Hematopoietic multipotent progenitor cell treated with erythropoietin and hydrocortisone succinate and interleukin-3 and kit ligand, for 15 days (in vitro differentiated cells): ENCODE measurements at places on chromosomes 6 and 20.

DNA sequence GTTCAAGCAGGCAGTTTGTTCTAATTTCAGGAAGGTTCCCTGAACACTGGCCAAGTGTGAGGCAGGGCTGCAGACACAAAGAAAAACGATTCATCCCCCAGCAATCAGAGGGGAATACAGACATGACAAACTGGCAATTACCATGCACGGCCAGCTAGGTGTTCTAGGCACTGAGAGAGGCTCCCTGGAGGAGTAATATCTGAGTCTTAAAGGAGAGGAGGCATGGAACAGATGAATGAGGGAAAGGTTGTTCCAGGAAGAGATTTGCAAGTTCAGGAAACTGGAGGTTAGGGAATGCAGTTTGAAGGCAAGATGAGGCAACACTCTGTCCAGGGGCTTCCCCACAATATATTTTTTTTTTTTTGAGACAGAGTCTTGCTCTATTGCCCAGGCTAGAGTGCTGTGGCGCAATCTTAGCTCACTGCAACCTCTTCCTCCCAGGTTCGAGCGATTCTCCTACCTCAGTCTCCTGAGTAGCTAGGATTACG is 11.1 kb downstream of the RRAGD start:
- DNase-seq, result no peak

DNA sequence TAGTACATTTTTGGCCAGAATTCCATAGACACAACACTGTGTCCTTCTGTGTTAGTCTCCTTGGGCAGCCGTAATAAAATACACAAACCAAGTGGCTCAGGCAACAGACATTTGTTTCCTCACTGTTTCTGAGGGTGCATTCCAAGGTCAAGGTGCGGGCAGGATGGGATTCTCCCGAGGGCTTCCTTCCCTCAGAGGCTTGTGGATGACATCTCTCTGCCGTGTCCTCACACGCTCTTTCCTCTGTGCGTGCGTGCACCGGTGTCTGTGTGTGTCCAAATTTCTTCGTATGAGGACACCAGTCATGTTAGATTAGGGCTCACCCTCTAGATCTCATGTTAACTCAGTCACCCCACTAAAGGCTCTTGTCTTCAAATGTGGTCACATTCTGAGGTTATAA is 30.6 kb downstream of the CDYL start:
- no peak for DNase-seq

DNA sequence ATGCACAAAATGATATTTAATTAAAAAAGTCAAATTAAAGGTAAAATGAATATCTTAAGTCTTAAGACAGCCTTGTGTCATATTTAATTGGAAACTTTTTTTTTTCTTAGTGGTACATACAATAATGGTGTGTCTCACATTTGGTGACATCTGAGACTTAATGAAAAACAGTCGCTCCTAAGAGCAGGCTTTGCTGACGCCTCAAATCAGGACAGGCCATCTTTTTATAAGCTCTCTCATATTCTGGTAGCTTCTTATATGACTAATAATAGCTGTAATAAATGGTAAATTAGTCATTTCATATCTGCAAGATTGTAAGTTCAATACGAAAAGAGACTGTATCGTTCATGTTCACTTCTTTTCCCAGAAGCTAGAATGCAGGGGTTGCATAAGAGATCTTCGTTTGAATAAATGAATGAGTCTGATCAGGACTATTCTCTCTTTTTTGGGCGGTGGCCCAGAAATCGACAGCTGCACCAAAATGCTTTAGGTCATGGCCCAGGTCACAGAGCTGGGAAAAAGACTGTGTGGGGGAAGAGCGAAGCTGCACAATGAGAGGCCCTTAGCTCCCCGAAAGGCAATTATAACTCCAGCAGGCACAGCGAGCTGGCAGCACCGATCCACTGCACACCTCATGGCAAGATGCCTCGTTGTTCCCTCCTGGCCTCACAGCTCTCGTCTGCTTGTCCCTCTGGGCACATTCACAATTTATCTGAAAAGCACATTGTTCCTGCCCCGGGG is 69.4 kb downstream of the NRN1 start:
- no peak for DNase-seq

DNA sequence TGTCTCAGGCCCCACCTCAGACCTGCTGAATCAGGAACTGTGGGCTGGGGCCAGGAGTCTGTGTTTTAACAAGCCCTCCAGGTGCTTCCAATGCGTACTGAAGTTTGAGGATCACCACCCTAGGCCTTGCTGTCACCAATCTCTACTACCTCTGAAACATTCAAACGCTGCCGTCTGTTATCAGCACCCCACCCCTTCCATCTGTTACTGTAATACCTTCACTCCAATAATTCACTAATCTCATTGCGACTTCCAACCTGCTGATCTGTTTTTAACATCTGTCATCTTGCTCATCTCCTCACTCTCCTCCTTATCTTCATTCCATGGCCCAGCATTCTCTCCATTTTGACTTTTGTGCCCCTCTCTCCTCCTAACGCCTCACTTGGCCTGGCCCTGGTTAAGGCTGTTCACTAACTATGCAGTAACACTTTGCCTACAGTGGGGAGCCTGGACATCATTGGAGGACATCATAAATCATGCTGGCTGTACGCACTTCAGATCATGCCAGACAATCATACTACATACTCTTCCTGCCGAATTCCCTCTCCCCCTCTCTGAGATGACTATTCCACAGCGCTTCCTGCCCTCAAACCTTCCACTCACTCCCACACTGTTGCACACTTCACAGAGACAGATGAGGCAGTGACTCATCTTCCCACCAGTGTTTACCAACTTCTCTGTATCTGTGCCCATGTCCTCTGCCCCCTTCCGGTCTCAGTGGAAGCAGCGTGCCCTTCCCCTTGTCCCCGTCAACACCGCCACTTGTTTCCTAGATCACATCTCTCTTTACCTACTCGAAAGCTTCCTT is 3.0 kb upstream of the GUCA1B start:
- peak; percentile 74 for DNase-seq
